ENCODE measurements at places on chromosomes 6 and 20.

DNA sequence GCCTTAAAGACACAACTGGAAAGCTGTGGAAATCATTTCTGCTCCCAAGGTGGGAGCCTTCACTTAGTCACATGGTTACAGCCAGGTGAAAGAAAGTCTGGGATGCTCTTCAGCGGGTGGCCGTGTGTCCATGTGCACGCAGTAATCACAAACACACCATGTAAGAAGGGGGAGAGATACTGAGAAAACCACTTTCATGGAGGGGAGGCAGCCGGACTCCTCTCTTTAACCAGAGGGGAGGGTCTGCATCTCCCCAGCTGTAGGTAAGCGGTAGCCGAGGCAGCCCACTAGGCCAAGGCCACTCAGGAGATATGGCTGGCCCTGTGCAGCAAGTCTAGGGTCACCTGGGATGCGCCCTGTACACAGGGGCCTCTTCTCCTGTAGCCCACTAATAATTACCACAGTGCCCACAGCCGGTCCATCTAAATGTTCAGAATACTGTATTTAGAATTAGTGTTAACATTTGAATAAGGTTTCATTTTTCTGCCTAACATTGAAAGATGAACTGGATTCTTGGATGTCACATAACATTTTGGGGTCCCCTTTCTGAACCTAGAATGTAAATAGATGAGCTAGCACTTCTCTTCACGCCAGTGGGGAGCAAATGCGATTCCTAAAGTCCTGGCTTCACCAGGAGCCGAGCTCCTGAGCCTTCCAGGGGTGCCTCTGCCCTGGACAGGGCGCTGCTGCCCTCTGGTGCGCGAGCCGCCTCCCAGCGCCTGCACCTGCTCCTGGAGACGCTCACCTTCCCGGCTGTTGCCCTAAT is 15.9 kb downstream of the GPR31 start:
- DNase-seq = no peak

DNA sequence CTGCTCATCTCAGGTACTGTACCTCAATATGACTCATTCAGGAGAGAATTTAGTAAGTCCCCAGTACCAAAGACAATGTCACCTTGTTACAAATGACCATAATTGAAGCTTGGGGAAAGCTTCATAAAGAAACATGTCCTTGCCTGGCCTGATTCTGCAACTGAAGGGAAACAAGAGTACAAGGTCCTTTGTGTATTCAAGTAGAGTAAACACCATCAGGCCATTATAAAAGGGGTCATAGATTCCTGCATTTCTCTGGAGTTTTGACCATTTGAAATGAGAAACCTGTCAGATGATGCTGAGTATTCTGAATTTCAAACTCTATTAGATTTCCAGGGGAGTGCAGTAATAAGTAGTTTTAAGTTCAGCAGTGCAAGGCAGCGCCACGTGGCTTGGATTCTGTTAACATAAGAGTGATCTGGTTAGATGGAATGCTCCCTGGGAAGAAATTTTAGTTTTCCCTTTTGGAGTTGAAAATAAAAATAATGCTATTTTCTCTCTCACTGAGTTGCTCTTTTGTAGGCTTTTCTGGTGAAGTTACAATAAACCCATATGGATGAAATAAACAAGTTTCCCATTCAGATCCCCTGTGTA is 1054.3 kb downstream of the EPHA7 start:
- no peak for DNase-seq

DNA sequence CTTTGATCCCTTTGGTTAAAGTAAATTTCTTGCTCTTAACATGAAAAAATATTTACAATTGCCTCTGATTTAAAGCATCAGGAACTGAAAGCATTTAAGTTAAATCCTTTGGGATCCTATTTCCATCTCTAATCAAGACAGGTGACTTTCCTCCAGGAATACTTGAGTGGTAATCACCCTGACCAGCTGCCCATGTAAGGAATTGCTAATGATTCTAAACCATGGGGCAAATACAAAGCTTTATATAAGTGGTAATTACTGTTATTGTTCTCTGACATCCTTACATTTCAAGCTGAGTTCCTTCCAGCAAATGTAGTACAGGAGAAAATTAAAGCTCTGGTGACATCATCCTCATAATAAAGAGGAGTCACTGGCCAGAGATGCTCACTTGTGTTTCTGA is 100.6 kb downstream of the CRYBG1 start:
- no peak for DNase-seq

DNA sequence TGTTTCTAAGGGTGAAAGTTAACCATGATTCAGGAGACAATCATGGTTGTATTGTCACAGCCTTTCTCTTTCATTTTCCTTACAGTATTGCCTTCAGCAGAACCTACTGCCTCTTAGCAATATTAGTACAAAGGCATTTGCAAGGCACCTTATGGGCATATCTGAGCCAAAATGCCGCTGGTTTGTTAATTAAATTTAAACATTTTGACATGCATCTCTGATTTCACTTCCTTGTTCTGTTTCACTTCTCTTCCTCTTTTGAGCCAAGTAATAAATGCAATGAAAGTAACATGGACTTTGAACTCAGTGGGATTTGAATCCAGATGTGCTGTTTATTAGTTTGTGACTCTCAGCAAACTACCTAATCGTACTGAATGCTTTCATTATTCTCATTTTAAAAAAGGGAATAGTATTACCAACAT is 467.4 kb upstream of the CITED2 start:
- DNase-seq = no peak

GRCh38 chr6:168181316-168181715 is 102.3 kb upstream of the FRMD1 start:
- no peak for DNase-seq

GRCh38 chr6:79238919-79239318 is 4.4 kb upstream of the HMGN3 start:
- no peak for DNase-seq

DNA sequence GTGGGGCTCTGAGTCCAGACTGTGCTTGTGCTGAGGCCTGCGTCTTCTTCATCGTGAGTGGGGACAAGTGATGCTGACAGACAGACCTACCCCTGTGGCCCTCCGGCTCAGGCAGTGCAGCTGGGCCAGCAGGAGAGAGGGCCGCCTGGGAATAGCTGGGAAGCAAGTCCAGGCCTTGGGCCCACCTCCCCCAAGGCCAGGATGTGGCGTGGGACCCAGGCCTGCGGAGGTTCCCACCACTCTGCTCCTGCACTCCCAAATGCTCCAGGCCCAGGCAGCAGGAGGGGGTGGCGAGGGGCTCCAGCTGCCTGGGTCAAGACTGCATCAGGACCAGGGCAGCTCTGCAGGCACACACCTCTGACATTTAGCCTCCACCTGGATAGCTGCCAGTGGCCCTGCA is 38.3 kb downstream of the DAAM2 start:
- no peak for DNase-seq

DNA sequence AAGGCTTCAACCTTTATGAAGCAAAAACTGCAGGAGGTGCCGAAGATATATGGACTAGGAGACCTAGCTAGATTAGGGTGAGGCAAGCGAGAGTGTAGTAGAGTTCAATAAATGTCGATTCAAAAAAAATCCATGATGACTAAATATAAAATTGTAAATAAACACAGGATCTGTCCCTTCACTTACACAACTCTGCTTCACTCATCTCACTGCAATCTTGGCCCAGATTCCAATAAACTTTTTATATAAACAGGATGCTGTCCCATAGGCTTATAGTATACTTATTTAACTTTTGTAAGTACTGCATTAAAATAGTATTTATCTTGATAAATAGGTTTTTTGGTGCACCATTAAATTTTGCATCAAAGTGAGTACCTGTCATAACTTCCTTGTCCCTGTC is 648.4 kb upstream of the NRSN1 start:
- DNase-seq = no peak

DNA sequence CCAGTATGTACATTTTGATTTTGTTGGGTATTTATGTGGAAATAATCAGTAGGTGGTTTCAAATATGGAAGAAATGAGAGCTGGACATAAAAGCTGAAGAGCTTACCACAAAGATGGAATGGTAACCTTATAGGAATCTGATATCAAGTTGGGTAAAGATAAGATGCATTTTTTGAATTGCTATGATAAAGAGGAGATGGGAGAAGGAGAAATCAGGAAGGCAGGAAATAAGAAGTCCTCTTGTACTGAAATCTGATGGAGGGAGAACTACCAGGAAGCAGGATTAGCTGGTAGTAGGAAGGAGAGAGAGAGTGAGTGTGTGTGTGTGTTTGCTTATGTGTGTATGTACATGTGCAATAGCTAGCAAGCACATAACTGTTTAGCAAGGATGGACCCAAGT is 468.4 kb downstream of the PHF3 start:
- DNase-seq = no peak

DNA sequence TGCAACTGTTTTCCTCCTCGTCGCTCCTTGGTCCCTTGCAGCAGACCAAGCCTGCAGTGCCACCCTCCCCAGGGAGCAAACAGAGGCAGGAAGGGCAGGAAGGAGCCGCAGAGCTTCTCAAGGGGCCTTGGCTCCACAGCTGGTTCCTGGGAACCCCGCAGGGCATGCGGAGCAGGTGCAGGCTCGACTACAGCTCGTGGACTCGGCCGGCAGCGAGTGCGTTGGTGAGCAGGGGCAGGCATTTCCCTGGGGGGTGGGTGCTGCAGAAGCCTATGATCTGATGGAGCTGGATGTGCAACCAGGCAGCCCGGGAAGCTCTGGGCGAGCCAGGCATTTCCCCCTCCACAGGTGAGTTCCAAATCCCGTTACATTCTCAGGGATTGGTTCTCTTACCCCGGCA is 37.1 kb downstream of the FRMD1 start:
- DNase-seq = no peak

- DNase-seq = no peak
These were observed 62.9 kb downstream of the ESR1 start for GRCh38 chr6:151870375-151870774.

GRCh38 chr20:13111249-13111911 is 102.6 kb downstream of the SPTLC3 start:
- DNase-seq = no peak

- no peak for DNase-seq
These were observed 27.6 kb downstream of the SYNJ2 start for GRCh38 chr6:158009114-158009891.

DNA sequence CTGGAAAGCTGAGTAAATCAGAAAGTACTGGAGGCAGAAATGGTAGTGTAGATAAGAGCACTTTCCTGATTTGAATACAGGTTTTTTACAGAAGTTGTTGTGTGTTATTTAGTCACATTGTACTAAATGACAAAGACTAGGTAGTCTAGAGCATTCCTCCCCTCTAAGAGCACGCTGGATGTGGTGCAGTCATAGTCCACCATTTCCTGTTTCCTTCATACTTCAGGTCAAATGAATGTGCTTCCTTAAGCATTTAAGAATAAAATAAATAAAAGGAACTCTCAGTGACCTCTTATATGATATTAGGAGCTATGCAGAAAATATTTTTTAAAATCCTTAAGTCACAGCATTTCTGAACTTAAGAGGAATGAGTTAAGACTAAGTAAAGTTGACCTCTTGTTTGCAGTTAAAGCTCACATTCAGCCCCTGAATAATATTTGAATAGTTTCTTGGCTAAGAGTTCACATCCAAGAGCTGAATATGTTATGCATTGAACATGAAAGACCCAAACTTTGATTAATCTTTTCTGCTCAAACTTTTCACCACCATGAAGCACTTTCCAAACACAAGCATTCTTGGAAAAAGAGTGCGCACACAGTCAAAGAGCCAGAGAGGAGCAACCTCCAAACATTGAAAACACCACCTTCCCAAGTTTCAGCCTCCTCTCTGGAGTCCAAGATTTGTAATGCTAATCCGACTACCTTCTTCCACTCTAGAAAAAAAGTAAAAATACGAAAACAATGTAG is 53.4 kb upstream of the TMEM30A start:
- no peak for DNase-seq

- no peak for DNase-seq
These were observed 49.6 kb upstream of the TXNDC5 start for GRCh38 chr6:7960141-7960540.

GRCh38 chr20:58891718-58892140 is 39.2 kb downstream of the GNAS start:
- no peak for DNase-seq

GRCh38 chr6:8750627-8751026 is 315.3 kb upstream of the SLC35B3 start:
- no peak for DNase-seq

- no peak for DNase-seq
These were observed 19.5 kb upstream of the SLC22A16 start for GRCh38 chr6:110495949-110496348.

DNA sequence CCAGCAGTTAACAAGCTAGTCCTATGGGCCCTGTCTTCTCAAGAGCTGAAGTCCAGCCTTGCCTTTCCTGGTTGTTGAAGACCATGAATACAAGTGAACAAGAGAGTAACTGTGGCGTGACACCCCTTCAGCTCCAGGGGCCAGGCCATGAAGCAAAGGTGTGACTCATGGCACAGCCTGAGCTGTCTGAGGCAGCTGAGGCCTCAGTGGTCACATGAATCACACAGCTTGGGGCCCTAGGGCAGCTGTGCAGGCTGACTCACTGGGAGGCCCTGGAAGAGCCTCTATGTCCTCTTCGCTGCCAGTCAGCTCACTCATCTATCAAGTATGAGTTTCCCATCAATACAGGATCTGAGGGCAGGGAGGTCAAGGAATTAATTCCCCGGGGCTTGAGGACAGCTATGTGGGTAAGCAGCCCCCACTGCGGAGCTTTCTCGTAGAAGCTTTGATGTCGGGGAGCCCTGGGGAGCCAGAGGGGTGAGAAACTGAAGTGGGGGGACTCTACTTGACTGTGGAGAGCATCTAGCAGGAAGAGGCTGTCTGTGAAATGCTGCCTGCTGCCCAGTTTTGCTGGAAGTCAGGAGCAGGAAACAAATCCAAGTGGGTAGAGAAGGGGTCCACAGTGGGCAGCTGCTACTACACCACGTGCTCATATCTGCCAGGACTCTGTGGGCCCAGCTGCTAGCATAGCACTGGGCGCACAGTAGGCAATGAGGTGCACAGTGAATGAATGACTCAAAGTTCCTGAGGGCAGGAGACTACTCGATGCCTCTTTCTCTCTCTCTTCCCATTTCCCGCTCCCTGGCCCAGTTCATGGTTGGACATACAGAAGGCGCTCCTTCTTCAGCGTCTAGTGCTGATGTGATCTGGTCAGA is 13.7 kb upstream of the FAM83C start:
- DNase-seq = no peak

DNA sequence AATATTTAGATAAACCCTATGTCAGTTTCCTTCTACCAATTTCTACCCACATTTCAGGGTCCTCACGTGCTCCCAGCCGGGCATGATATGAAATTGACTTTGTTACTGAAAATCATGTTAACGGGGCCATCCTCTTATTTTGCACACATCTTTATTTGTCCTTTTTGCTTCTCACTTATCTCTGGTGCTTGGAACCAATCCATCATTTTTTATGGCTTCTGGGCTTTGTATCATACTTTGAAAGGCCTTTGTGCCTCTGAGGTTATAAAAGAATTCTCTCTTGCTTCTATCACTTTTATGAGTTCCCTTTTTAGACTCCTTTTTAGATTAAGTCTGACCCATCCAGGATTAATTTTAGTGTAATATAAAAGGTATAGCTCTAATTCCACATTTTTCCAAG is 117.1 kb upstream of the PRND start:
- no peak for DNase-seq
